ENCODE measurements at places on chromosomes 7 and 10. TPM values are rescaled to one million over a fixed set of nuclear protein-coding genes. Genes with fewer than 3 reads are reported as not detected.

DNA sequence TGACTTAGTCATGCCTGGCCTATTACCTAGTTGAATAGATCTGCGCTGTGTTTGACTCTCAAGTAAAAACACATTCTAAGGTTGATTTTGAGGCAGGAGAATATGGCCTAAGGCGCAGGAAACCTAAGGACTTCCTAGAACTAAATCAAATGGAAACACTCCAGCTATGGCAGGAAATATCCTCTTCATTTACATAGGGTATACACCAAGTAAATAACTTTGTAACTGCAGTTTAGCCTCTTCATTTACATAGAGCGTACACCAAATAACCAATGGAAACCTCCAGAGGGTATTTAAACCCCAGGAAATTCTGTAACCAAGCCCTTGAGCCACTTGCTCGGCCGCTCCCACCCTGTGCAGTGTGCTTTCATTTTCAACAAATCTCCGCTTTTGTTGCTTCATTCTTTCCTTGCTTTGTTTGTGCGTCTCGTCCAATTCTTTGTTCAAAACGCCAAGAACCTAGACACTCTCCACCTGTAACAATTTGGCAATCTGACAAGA, 35.6 kb upstream of the XRCC2 start:
- DNase-seq, result no peak

Gene SNCG
- total RNA-seq, result 3.8 TPM

Gene NUTM2E
- not detected for total RNA-seq

GRCh38 chr7:4163565-4164203, 518.4 kb upstream of the FOXK1 start:
- DNase-seq, result no peak

Gene PPP1R9A
- total RNA-seq, result 22.8 TPM

All from stomach (tissue), 19 donors.